ENCODE measurements at places on chromosomes 12 and 14. TPM values are rescaled to one million over a fixed set of nuclear protein-coding genes. Genes with fewer than 3 reads are reported as not detected.

GRCh38 chr12:65924716-65925115, 100.4 kb downstream of the HMGA2 start:
- no peak for DNase-seq

- DNase-seq = no peak
These were observed 3.1 kb downstream of the C12orf57 start for GRCh38 chr12:6946920-6947374.

DNA sequence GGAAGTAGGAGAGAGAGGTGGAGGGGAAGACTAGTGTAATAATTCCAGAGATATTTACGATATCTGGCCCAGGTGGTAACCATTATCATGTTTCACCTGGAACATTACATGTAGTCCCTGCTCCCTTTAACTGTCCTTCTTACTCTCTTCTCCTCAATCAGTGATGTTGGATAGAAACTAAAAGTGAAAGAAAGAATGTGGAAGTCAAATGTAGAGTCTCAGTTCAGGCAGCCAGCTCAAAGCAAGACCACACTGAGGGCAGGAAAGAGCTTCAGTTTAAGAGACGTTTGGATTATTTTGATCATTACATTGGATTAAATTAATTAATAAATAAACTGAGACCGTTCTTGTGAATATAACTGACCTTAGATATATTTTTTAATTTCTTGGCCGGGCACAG, 594.4 kb downstream of the FLRT2 start:
- DNase-seq = no peak

GRCh38 chr12:52602552-52602951, 1.3 kb upstream of the KRT72 start:
- DNase-seq = no peak

DNA sequence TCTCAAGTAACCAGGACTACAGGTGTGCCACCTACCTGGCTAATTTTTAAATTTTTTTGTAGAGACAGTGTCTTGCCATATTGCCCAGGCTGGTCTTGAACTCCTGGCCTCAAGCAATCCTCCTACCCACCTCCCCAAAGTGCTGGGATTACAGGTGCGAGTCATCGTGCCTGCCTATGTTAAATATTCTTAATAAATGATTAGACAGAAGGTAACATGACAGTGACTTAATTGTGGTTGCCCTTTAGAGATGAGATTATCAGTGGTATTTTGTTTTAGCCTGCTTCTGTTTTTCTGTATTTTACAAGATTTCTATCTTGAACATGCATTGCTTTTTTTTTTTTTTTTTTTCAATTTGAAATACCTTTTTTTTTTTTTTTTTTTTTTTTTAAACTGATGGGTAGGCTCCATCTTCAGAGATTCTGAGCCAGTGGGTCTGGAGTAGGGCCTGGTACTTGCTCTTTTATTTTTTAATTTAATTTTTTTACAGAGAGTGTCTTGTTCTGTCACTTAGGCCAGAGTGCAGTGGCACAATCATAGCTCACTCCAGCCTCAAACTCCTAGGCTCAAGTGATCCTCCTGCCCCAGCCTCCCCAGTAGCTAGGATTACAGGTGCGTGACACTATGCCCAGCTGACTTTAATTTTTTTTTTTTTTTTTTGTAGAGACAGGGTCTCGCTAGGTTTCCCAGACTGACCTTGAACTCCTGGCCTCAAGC, 88.4 kb downstream of the BORCS5 start:
- no peak for DNase-seq

GRCh38 chr14:94029265-94029664, 3.1 kb downstream of the OTUB2 start:
- DNase-seq = no peak

GRCh38 chr14:68421116-68421515, 371.8 kb downstream of the ZFP36L1 start:
- DNase-seq = no peak

KRT73 gene
- total RNA-seq = not detected

DNA sequence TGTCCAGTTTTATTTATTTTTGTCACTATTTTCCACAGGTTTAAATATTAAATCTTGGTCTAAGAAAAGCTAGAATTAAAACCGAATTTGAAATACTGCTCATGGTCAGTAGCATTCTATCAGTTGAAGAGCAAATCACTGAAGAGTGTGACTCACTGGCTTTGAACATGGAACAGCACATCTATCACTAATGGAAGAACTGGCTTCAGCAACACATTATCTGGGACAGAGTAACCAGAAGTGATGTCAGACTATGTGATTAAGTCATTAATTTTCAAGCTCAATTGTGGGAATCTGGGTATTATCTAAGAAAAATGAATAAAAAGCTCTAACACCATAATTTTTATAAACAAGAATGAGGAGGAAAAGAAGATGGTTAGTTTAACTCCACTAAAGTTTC, 527.5 kb downstream of the TMTC2 start:
- DNase-seq = no peak

DTX1 gene
- total RNA-seq = 2.4 TPM

GRCh38 chr14:92471919-92472318, 41.7 kb upstream of the RIN3 start:
- DNase-seq = no peak

DNA sequence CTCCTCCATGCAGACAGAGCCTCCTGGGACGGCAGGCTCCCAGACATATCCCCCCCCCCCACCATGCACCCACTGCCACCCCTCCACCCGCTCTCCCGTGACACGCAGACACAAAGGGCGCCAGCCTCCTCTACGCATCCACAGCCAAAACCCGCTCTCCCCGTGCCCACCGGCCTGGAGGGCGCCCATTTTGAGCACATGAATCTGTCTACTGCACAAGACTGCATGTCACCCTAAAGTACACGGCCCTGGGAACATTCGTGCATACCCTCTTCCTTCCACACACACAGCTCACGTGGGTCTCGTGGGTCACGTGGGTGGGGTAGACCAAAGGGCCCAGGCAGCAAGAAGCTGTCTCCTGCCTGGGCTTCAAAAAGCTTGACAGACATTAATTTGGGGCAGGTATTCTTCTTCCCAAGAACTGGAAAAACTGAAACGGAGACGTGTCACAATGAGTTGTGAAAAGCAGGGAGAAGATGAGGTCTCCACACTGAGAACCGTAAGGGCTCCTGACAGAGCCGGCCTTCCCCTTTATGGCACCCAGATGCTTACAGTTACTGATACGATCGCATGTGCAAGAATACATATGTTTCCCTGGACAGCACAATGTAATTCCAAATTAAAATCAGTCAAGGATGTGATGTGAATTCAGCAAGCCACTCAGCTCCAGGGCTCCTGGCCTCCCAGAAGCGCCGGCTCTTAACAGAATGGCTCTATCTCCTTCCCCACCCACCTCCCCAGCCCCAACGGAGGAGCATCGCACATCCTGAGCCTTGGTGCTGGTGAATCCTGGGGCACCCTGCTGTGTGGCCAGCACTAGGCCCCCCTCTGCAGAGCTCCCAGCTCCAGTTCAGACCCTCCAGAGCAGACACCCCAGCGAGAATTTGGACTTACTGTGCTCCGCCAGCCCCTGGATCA, 1.9 kb downstream of the TGFB3 start:
- DNase-seq = peak; percentile 53

SRGAP1 gene
- total RNA-seq = 2.6 TPM

- no peak for DNase-seq
These were observed 26.4 kb upstream of the MED13L start for GRCh38 chr12:116303929-116304328.

DNA sequence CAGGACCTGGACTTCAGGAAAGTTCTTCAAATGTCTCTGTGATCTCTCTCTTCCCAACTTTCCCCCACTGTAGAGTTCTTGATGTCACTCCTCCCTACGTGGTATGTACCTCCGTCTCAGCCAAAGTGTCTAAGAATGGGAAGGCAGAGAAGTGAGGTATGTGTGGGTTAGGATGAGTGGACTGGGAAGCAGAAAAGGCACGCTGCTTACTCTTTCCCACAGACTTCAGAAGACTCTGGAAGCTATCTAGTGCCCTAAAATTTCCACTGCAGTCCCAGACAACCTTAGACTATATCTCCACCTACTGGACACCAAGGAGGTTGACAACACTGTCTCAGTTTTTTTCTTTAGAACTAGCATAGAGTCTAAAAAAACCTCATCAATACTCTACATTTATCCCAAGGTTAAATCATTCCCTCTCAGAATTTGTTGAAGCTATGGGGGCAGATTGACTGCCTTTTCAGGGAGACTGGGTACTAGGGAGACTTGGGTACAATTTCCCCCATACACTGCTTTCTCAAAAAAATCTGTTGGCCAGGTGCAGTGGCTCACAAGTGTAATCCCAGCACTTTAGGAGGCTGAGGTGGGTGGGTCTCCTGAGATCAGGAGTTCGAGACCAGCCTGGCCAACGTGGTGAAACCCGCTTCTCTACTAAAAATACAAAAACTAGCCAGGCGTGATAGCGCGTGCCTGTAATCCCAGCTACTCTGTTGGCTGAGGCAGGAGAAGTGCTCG, 20.6 kb upstream of the ITGA5 start:
- no peak for DNase-seq

- peak; percentile 83 for DNase-seq
These were observed 108.5 kb upstream of the ESRRB start for GRCh38 chr14:76267322-76268046.

CEBPE gene
- not detected for total RNA-seq

- no peak for DNase-seq
These were observed 242.2 kb downstream of the SPTSSA start for GRCh38 chr14:34219661-34220377.

- peak; percentile 44 for DNase-seq
These were observed 772.9 kb downstream of the MED13L start for GRCh38 chr12:115504306-115505290.

- DNase-seq = no peak
These were observed 216.2 kb upstream of the KRR1 start for GRCh38 chr12:75727577-75727976.

CLEC4A gene
- not detected for total RNA-seq

SUOX gene
- 27.9 TPM for total RNA-seq

GRCh38 chr14:71716041-71716772, 216.0 kb upstream of the RGS6 start:
- DNase-seq = no peak

GRCh38 chr14:84323978-84324377, 1206.0 kb upstream of the FLRT2 start:
- no peak for DNase-seq

GRCh38 chr12:11071414-11071813, 9.3 kb upstream of the TAS2R46 start:
- DNase-seq = no peak

DNA sequence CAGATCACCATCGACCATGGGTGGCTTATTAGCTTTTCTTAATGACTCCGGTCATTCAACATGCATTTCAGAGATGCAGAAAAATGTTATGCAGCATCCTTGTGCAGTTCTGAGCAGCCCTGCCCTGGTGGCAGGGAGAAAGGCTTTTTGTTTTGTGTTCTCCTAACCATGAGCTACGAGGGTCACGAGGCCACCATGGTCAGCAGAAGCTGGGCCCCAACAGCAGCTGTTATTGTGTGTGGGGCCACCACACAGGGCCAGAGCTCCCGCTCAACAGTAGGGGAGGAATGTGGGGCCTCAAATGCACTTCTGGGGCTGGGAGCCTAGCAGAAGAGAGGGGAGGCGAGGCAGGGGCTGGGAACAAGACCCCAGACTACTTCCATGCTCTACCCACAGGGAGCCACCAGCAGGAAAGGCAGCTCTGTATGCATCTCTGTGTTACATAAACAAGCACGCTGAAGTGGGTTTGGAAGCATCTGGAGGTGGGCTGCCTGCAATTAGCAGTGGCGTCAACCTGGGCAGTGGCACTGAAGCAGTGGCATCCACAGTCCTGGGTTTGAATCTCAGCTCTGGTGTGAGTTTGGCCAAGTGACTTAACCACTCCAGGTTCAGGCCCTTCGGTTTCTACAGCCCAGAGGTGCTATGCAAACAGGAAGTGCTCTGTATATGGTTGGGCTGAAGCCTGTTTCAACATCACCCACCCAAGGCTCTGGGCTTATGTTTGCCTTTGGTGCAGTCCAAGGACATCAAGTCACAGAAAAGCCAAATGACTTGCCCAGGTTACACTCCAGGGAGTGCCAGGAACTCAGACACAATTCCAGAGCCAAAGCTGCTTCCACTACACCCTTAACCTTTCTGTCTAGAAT, 16.3 kb downstream of the GLTP start:
- no peak for DNase-seq

DNA sequence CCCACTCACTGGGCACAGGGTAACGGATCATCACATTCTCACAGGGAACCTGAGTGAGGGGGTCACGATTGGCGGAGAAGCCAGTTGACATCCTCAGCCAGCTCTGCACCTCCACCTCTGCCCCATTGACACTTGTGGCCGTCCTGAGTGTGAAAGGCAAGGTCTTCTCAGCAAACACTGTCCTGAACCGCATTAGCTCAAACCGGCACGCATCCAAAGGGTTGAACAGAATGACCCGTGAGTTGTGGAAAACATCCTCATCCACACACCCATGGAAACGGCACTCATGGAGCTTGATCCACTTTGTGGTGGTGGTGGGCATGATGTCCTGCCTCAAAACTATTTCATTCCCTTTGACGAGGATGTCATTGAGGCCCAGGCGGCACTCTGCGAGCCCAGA, 56.3 kb upstream of the GTF2A1 start:
- no peak for DNase-seq

DNA sequence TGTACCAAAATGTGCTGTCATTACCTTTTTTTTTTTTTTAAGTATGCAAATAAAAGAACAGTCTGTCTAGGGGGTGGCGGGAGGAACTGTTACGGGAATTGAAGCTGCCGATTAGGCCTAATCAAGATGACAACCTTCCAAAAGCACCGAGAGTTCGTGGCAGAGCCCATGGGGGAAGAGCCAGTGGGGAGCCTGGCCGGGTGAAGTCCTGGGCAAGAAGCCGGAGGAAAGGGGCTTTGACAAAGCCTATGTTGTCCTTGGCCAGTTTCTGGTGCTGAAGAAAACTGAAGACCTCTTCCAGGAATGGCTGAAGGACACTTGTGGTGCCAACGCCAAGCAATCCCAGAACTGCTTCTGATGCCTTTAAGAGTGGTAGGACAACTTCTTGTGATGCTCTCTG, 42.6 kb downstream of the ACTN1 start:
- no peak for DNase-seq

DNA sequence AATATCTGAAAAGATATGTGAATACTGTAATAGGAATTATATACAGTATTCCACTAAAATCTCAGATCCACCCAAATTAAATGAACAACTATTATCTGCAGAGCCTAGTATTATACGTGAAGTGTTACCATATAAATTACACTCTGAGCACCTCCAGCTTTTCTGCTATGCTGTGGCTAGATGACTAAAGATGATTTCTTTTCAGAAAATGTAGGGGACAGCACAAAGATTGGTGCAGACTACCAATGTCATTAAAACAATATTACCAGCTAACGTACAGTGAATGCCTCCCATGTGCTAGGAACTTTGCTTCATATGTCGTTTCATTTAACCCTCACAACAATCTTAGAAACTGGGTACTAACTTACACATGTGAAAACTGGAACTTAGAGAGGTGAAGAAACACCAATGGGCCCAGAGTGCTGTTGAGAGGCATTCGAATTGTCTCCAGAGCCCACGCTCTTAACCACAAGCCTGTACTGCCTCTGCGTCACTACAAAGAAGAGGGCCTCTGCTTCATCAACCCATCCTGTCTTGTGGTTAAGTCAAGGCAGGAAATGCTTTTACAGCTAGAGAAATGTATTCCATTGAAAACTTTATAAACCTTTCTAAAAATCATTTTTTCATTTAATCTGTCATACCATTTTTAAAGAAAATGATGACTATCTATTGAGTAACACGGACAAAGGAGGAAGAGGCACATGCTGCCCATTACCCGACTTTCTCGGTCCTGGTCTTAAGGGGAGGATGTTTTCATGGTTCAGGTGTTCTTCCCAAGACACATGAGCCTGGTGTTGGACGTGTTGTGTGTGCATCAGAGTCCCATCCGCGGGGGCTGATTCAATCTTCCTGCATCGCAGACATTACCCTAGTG, 1.3 kb downstream of the GPR65 start:
- no peak for DNase-seq

- DNase-seq = no peak
These were observed at the start of gene KRT72 for GRCh38 chr12:52600941-52601481. TSS of gene KRT72 (minus strand) at chr12:52601463. CDS start at chr12:52601452, 11 bp downstream.
